Activated T-cell treated with anti-CD3 and anti-CD28 coated beads for 24 hours (primary cell): ENCODE measurements at places on chromosomes 1 and 21.

DNA sequence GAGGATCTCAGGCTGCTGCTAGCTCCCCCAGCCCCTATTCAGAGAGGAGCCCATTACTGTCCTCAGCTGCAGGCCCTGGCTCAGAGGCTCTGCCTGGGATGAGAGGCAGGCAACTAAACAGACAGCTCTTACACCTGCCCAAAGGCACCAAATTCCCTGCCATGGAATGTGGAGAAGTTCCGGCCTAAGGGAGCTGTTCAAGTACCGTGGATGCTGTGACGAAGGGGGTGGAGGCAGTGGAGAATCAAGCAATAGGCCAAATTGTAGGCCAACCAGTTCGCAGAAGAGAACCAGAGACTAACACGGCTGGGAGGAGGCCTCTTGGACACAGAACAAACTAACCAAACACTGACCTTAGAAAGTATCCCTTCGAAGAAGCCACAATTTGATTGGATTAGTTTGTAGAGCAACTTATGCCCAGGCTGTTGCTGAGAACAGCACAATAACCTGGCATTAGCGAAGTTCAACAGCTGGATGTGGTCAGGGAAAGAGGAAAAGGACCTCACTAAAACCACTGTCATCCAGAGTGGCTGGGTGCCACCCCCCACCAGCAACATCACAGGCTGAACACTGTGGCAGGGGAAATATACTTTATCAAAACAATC lies 3.6 kb downstream of the C1orf174 start:
- DNase-seq, result no peak

GRCh38 chr1:31831397-31832378 lies 15.9 kb upstream of the SPOCD1 start:
- no peak for DNase-seq

DNA sequence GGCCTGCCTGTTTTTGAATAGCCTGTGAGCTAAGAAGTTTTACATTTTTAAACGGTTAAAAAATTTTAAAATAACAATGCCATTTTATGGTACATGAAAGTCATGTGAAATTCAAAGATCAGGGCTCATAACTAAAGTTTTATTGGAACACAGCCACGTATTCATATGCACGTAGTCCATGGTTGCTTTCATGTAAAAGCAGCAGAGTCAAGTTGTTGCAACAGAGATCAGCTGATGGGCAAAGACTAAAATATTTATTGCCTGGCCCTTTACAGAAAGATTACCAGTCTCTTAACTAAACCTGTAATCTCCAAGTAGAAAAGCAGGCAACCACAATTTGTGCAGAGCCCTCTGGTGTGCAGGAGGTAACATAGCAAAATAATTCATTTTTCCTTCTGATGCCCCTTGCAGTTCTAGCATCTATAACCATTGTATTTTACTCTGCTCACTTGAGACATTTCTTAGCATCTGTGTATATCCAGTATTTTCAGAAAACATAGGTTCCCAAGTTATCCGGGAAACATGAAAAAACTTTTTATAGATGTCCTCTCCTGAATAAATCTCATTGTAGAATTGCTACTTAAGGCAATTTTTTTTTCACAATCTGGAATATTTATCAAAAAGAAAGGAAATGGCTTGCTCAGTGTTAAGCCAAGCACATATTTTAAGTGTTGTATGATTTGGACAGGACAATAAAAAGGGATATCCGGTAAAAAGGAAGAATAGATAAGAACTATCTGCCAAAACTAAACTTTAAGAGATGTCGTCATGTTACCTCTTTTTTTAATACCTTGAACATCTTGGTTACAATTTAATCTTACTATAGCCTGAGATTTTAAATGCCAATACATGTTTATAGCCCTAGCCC lies 430.8 kb downstream of the PLPP3 start:
- no peak for DNase-seq

DNA sequence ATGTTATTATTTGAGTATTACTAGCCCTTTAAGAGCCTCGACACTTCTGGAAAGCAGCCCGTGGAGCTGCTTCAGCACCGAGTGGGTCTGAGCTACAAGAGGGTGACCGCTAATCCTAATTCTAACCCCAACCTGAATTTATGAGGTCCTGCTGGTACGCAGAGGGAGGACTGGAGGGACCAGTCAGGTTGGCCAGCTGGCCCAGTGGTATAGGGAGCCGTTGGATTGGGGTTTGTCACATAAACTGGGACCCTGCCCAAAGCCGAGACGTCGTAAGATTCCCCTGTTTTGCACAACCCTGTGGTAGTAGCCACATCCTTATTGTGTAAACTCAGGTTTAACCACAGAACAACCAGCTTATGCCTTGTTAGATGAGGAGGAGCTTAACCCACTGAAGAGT lies 60.8 kb upstream of the F3 start:
- peak; percentile 2 for DNase-seq

GRCh38 chr21:27448960-27449359 lies 482.1 kb upstream of the ADAMTS5 start:
- DNase-seq, result no peak

GRCh38 chr1:105641407-105641806 lies 1415.1 kb upstream of the PRMT6 start:
- no peak for DNase-seq

GRCh38 chr21:39579734-39580332 lies 32.9 kb upstream of the B3GALT5 start:
- DNase-seq, result no peak

GRCh38 chr1:33078030-33078591 lies 2.8 kb upstream of the AZIN2 start:
- no peak for DNase-seq

GRCh38 chr1:7387053-7387927 lies 383.8 kb upstream of the VAMP3 start:
- no peak for DNase-seq

DNA sequence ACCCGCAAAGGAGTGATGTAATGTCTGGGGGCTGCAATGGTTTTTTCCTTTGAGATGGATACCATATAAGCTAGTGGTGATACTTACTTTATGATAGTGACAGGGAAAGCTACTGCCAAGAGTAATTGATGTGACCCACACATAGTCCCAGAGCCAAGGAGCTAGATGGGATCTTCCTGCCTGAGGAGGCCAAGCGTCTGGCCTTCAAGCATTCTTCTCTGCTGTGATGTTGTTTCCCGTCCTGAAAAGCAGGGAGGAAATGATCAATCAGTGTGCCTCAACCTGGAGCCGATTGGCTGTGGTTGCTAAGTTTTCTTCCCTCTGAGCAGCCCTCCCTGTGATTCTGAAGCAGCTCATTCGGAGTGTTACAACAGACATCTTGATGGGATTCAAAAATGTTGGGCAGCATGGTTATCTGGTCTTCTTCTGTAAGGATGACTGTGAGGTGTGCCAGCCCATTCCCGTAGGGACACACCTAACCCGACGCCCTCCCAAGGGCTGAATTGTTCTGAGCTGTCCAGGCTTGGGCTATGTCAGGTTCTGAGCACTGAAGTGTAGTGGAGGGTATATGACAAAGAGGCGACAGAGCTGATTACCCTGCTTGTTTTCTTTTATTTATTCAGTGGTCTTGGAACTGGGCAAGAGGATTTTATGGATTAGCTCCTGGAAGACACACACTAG lies 56.7 kb downstream of the UCK2 start:
- DNase-seq, result no peak
